Astrocyte (in vitro differentiated cells and primary cell): ENCODE measurements at places on chromosomes 4 and X. TPM values are rescaled to one million over a fixed set of nuclear protein-coding genes. Genes with fewer than 3 reads are reported as not detected.

Gene FIP1L1
- total RNA-seq, result 45.4 and 50.9 TPM in 2 replicates

Gene DRD5
- total RNA-seq, result not detected in 2 replicates

Gene MAGEC1
- not detected in 2 replicates for total RNA-seq

Gene MAGEA8
- total RNA-seq, result not detected in 2 replicates

Gene SULT1E1
- total RNA-seq, result 0.34 TPM in 1 of 2 replicates, not detected in the other

Gene SGMS2
- 48.1 and 48.3 TPM in 2 replicates for total RNA-seq

Gene CCNB3
- 0.16 and 0.29 TPM in 2 replicates for total RNA-seq

Gene TMSB15A
- total RNA-seq, result 0.46 and 1.6 TPM in 2 replicates

Gene BLOC1S4
- 20.9 and 21.2 TPM in 2 replicates for total RNA-seq

Gene PDLIM3
- 28.5 and 30.7 TPM in 2 replicates for total RNA-seq
